Mesothelial cell of epicardium (in vitro differentiated cells): ENCODE measurements at places on chromosomes 1 and 21. TPM values are rescaled to one million over a fixed set of nuclear protein-coding genes. Genes with fewer than 3 reads are reported as not detected.

The AGBL4 gene
- 0.38 to 0.49 TPM (median 0.42 TPM) in 3 replicates for total RNA-seq

DNA sequence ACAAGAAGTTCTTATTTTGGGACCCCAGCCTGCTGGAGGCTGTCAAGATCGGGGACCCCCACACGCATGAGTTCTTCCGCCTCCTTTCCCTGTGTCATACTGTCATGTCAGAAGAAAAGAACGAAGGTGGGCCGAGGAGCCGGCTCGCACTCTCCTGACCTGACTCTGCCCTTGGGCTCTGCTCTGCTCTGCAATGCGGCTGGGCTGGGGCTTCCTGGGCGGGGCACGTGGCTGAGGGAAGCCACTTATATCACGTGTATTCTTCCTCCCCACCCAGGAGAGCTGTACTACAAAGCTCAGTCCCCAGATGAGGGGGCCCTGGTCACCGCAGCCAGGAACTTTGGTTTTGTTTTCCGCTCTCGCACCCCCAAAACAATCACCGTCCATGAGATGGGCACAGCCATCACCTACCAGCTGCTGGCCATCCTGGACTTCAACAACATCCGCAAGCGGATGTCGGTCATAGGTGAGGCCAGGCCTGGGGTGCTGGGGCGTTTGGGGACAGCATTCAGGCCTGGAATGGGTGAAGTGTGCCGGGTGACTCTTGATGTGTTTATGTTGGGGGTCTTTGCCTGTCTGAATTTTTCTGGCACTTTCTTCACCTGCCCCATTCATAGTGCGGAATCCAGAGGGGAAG is 17.6 kb downstream of the ATP8B2 start:
- H3K27ac ChIP-seq: no peak overlapping the region
- no peak overlapping the region for H3K4me3 ChIP-seq
- peaks cover 62% of the 10 kb centered on the region for H3K36me3 ChIP-seq
- no peak for DNase-seq
- no peaks in the 10 kb centered on the region for H3K4me1 ChIP-seq

DNA sequence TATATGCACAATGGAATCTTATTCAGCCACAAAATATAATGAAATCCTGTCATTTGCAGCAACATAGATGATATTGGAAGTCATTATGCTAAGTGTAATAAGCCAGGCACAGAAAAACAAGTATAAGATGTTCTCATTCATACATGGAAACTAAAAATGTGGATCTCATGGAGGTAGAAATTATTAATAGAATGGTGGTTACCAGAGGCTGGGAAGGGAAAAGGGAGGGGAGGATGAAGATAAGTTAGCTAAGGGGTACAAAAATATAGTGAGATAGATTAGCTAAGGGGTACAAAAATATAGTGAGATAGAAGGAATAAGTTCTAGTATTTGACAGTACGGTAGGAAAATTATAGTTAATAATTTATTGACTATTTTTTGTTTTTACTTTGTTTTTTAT is 27.9 kb downstream of the LIN9 start:
- no peak overlapping the region for H3K4me3 ChIP-seq
- H3K36me3 ChIP-seq: peaks cover 20% of the 10 kb centered on the region
- no peaks in the 10 kb centered on the region for H3K27me3 ChIP-seq
- DNase-seq: no peak
- no peak overlapping the region for H3K27ac ChIP-seq

- no peak overlapping the region for H3K27ac ChIP-seq
- H3K27me3 ChIP-seq: peaks cover 8% of the 10 kb centered on the region
- H3K36me3 ChIP-seq: no peaks in the 10 kb centered on the region
- H3K4me3 ChIP-seq: no peak overlapping the region
- DNase-seq: no peak
Observed at GRCh38 chr1:174114788-174115448, 44.4 kb upstream of the RABGAP1L start.

- H3K4me3 ChIP-seq: no peak overlapping the region
- peak overlapping the region; percentile 97 for H3K27ac ChIP-seq
- H3K4me1 ChIP-seq: peaks cover 33% of the 10 kb centered on the region
- no peaks in the 10 kb centered on the region for H3K27me3 ChIP-seq
- H3K36me3 ChIP-seq: no peaks in the 10 kb centered on the region
Observed at GRCh38 chr1:41672173-41672572, 187.7 kb upstream of the EDN2 start.

GRCh38 chr21:42463861-42464515 is 32.0 kb downstream of the RSPH1 start:
- peaks cover 14% of the 10 kb centered on the region for H3K4me1 ChIP-seq
- DNase-seq: no peak
- no peak overlapping the region for H3K27ac ChIP-seq
- no peaks in the 10 kb centered on the region for H3K36me3 ChIP-seq
- no peak overlapping the region for H3K4me3 ChIP-seq

The HOOK1 gene
- total RNA-seq: 57.2 to 73.7 TPM (median 67.6 TPM) in 3 replicates

DNA sequence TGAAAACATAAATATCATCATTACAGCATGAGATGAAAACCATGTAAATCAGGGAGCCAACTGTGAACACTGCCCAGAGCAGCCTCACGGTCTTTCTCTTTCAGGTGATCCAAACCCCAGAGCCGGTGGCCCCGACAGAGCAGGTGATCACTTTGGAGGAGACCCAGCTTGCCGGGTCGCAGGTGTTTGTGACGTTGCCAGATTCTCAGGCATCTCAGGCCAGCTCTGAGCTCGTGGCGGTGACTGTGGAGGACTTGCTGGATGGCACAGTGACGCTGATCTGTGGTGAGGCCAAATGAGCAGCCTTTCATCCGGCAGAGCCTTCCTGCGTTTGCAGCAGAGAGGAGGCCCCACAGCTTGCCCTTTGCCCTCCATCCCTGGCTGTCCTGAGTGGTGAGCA is 37.2 kb upstream of the EPHA8 start:
- no peak overlapping the region for H3K4me3 ChIP-seq
- peaks cover 24% of the 10 kb centered on the region for H3K36me3 ChIP-seq
- DNase-seq: no peak
- H3K27me3 ChIP-seq: no peaks in the 10 kb centered on the region
- peaks cover 6% of the 10 kb centered on the region for H3K4me1 ChIP-seq

The C4BPA gene
- 0.09 to 0.20 TPM (median 0.16 TPM) in 3 replicates for total RNA-seq

The CFAP107 gene
- total RNA-seq: not detected in 3 replicates

DNA sequence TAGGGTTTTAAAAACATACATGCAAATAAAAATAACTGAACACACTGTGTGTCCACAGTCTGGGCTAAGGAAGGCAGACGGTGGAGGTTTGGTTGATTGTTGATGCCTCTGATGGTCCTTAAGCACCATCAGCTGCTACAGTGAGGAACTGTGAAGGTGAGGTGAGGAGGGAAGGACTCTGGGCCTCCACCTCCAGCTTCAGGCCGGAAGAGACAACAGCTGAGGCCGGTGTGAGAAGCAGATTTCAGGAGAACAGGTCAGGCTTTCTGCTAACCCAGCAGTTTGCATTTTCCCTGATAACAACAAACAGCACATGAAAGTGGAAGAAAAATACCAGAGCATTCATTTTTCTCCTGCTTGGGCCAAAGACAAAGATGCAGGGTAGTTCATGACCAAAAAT is 189.9 kb upstream of the AJAP1 start:
- H3K36me3 ChIP-seq: no peaks in the 10 kb centered on the region
- DNase-seq: no peak
- H3K4me3 ChIP-seq: no peak overlapping the region
- no peaks in the 10 kb centered on the region for H3K4me1 ChIP-seq
- no peaks in the 10 kb centered on the region for H3K27me3 ChIP-seq
- H3K27ac ChIP-seq: no peak overlapping the region

GRCh38 chr1:153293851-153294250 is 18.9 kb downstream of the PGLYRP3 start:
- no peak overlapping the region for H3K4me3 ChIP-seq
- no peak overlapping the region for H3K27ac ChIP-seq
- no peak for DNase-seq
- peaks cover 3% of the 10 kb centered on the region for H3K27me3 ChIP-seq
- no peaks in the 10 kb centered on the region for H3K36me3 ChIP-seq

DNA sequence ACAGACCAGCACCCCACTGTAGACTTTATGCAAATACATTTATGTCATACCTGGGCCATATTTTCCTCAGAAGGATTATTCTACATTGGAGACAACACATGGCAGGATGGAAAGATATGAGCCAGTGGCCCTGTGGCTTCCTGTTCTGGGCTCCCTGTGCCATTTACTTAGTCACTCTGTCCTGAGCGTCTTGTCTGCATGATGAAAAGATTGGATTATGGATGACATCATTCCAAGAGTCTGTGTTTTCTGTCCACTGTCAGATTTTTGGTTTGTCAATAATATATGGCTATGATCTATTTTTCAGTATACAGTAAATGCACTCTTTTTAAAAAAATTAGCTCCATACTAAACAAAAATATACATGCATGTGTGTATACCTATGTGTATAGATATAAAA is 30.8 kb downstream of the IGSF5 start:
- H3K4me1 ChIP-seq: peaks cover 50% of the 10 kb centered on the region
- no peak overlapping the region for H3K4me3 ChIP-seq
- H3K27me3 ChIP-seq: no peaks in the 10 kb centered on the region

The GBP6 gene
- total RNA-seq: 0.07 to 0.13 TPM (median 0.09 TPM) in 3 replicates

The LAX1 gene
- total RNA-seq: 0.07 TPM in 1 of 3 replicates, not detected in the others

The PODN gene
- total RNA-seq: 4.5 to 4.6 TPM (median 4.6 TPM) in 3 replicates

The PTGFR gene
- 0.27 to 0.43 TPM (median 0.38 TPM) in 3 replicates for total RNA-seq

- DNase-seq: no peak
- no peaks in the 10 kb centered on the region for H3K36me3 ChIP-seq
- H3K27me3 ChIP-seq: no peaks in the 10 kb centered on the region
- H3K4me1 ChIP-seq: peaks cover 6% of the 10 kb centered on the region
- no peak overlapping the region for H3K27ac ChIP-seq
Observed at GRCh38 chr1:159889202-159889601, 10.8 kb downstream of the CFAP45 start.

The SLFNL1 gene
- 1.2 to 1.4 TPM (median 1.3 TPM) in 3 replicates for total RNA-seq

The CFH gene
- total RNA-seq: 8.7 to 11.4 TPM (median 8.8 TPM) in 3 replicates

DNA sequence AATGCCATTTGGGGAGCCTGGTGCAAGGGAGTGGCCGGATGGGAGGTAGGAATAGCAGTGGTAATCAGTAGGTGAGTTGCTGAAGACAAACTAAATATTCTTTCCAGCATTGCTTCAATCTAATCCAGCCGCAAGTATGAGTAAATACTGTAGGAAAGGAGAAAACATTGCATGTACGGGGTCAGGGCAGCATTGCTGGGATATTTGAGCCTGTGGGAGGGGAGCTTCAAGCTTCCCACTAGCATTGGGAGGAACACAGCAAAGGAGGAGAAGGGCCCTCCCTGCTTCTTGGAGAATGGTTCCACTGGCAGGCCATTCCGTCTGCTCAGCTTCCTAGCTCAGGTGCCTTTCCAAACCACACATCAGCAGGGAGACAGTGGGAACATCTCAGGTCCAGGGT is 15.2 kb downstream of the CAPN2 start:
- H3K36me3 ChIP-seq: peaks cover 18% of the 10 kb centered on the region
- H3K27ac ChIP-seq: peak overlapping the region; percentile 98
- peaks cover 67% of the 10 kb centered on the region for H3K4me1 ChIP-seq
- no peak for DNase-seq
- peak overlapping the region; percentile 13 for H3K4me3 ChIP-seq
- H3K27me3 ChIP-seq: no peaks in the 10 kb centered on the region

DNA sequence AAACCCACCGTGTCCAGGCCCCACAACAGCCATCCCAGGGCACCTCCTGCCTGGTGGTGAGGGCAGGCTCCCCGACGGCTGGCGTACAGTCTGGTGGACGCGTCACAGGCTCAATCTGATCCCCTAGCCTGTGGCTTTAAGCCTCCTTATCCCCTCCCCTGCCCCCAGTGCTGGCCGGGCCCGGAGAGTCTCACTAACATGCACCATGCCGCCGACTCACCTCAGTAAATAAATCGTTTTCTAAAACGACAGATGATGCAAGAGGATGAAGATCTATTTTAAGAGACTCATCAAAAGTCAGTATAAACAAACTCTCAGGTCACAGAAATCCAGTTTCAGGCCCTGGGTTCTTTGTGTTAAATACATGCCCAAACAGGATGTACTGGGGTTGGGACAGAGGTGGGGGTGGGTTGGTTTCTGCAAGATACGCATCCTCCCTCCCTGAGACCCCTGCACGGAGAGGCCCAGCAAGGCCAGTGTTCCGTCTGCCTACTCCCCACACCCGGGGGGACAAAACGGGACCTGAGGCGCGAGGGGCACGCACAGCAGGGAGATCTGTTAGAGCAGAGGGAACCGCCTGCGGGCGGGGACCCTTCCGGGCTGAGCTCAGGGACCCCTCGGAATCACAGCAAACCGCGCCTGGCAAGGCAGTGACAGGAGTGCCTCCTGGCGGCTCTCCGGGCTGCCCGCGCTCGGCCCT is 3.1 kb downstream of the PANK4 start:
- H3K4me1 ChIP-seq: peaks cover 17% of the 10 kb centered on the region
- H3K36me3 ChIP-seq: peaks cover 16% of the 10 kb centered on the region

The UBE2U gene
- total RNA-seq: not detected in 3 replicates

DNA sequence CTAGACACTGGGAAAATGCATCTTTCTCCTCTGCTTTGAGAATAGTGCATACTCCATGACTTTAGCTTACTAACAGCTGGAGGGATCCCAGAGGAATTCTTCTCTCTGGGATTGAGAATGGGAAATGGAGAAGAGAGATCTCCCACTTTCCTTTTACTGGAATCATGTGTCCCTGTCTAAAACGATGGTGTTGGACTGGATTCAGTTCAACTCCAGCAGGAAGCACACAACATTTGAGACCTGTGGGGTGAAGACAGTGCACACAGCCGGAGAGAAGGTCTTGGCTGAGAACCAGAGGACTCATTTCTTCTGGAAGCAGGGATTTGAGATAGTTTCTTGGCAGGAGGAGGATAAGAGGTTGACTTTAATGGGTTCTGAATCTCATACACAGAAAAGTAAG is 58.7 kb downstream of the TRABD2B start:
- no peaks in the 10 kb centered on the region for H3K36me3 ChIP-seq
- no peak for DNase-seq
- H3K4me1 ChIP-seq: peaks cover 25% of the 10 kb centered on the region
- H3K4me3 ChIP-seq: no peak overlapping the region
- peak overlapping the region; percentile 36 for H3K27ac ChIP-seq

- peaks cover 7% of the 10 kb centered on the region for H3K4me1 ChIP-seq
- H3K4me3 ChIP-seq: no peak overlapping the region
- H3K27me3 ChIP-seq: no peaks in the 10 kb centered on the region
Observed at GRCh38 chr1:39335216-39335615, 130.7 kb downstream of the MACF1 start.

DNA sequence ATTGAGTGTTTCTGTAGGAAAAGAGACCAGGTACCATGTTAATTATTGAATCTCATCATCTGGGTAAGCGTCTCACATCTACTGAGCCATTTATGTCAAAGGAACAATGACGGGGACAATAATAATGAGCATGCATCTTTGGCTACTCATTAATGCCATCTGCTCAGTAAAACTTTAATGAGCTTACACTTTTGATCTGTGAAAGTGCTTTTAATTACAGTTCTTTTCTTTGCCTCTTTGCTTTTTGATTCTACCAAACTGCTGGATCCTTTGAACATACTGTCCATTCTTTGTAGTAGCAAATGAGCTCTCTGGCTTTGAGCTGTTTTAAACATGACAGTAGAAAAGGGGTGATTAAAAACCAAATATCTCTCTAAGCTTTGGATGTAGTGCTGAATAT is 181.2 kb upstream of the IVNS1ABP start:
- H3K4me3 ChIP-seq: no peak overlapping the region
- H3K27ac ChIP-seq: no peak overlapping the region
- no peak for DNase-seq

The OPRD1 gene
- total RNA-seq: 0.27 to 0.66 TPM (median 0.34 TPM) in 3 replicates
